ENCODE measurements at places on chromosomes 2 and 18.

DNA sequence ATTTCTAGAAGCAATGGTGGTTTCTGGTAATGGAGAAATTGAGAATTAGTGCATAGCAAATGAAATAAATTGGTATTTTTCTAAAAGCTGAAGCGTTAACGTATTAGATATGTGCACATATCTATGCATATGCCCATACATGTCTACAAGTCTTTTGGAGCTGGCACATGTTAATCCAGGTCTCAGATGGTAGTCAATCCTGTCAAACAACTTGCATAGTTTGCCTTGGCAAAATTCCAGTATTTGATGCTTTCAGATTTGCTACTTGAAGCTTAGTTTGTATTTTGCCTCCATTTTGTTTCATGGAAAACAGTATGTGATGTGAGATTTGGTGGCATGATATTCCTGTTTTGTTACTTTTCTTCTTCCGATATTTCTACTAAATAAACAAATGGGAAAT, 304.6 kb downstream of the PARD3B start:
- no peak for DNase-seq

DNA sequence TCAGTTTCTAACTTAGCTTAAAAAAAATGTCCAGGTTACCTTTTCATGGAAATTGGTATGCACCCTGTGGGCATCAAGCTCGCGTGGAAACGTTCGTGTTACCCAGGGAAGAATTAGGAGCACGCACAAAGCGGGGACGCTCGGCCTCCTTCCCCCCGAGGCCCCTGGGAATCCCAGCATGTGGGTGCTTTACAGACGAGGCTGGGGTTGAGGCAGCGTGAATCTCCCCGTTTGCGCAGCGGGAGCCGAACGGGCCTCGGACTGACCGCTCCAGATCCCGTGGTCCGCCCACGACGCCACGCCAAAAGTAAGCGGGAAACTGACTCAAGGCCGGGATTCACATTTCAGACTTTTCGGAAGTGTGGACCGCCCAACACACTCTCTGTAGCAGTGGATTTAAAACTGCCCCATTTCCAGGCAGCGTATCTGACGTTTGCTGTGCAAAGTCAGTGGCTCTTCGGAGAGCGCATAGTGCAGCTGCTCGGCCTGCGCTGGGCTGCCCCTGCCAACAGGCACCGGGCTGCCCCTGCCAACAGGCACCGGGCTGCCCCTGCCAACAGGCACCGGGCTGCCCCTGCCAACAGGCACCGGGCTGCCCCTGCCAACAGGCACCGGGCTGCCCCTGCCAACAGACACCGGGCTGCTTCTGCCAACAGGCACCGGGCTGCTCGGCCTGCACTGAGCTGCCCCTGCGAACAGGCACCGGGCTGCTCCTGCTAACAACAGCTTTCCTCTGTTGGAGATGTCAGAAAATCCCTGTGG, 49.7 kb downstream of the SH3YL1 start:
- DNase-seq, result no peak

DNA sequence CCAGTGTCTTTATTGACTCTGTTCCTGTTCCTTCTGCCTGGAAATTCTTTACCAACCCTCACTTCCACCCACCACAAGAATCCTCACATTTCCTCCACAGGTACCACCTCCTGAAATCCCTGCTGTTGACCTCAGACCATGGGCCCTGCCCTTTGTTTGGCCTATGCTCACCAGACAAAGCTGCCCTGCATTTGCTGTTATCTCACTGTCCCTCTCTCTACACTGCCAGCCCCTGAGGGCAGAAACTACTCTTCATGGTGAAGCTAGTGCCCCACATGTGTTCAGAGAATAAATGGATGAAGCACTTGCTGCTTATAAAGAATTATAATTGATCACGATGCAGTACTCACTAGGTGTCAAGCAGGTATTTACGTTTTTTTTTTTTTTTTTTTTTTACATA, 608.4 kb downstream of the TSN start:
- no peak for DNase-seq

DNA sequence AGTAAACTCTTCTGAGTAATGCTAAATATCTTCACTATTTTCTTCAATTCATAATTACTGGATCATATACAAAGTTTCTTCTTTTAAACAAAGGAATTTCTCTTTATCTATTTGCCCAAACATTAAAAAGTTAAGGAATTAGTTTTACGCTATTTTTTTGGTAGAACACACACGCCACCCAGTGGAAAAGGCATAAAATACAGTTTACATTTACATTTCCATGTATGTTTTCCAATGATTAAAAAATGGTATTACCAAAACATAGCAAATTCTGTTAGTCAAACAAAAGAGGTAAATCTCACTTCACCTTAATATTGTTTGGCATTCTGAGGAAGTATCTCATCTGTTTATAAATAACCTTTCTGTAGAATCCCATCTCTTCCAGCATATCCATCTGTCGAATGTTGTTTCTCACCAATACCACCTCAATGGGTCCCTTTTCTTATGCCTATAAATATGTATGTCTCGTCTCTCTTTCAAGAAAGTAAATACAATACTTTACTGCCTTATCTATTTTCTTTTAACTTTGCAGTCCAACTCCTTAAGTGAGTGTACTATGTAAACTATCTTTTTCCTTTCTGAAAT, 7.2 kb downstream of the BOLL start:
- no peak for DNase-seq

DNA sequence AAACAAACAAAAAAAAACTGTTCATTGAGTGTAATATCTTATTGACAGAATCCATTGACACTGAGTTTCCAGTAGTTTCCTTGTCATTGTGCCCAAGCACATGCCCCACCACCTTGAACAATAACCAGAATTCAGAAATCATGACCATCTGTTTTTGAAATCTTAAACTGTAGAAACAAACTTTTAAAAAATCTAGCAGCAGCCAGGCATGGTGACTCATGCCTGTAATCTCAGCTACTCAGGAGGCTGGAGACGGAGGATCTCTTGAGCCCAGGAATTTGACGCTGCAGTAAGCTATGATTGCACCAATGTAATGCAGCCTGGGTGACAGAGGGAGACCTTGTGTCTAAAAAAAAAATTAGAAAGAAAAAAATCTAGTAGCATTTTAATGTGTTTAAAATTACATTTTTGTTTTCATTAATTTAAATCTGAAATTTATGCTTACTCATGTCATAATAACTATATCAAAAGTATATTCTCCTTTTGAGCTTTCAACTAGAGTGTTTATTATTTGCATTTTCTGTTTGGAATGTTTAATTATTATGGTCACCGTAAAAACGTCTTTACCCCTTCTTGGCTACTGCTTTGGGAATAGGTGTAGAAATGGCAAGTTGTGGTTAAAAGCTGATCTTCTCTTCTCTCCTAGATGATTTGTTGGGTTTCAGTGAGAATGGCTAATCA, 25.2 kb upstream of the STON1 start:
- DNase-seq, result no peak

- DNase-seq, result no peak
Measured at GRCh38 chr2:20618886-20619521, 31.9 kb downstream of the HS1BP3 start.

- no peak for DNase-seq
Measured at GRCh38 chr2:157257312-157258252, at the start of gene GALNT5. TSS of gene GALNT5 (plus strand) at chr2:157257705. CDS start at chr2:157258083, 378 bp downstream.

DNA sequence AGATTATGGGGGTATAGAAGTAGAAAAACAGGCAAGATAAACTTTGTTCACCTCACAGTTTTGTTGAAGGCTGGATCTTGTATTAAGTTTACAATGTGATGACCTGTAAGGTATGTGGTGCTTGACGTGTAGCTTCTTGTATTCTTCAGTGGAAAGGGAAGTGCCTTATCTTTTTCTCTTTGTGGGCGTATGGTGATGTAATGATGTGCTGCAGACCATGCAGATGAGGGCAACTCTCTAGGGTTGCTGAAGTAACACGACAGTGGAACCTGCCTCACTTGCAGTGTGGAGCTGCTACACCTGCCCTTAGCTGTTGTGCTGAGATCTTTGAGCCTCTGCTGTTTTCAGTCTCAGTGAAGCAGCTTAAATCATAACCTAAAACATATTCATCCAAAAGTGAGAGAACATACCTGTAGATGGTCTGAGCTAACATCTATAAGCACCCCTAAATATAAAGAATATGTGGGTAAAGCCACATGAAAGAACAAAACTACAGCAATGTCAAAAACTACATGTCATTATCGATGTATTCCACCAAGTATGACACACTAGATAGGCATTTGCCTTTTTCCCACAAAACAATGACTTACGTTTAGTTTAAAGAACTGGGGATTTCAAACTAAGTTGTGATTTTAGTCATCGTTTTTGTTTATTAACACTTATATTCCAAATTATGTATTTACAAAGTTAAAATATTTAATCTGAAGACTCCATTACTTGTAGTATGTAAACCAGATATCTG, 1144.1 kb downstream of the CNTNAP5 start:
- no peak for DNase-seq

DNA sequence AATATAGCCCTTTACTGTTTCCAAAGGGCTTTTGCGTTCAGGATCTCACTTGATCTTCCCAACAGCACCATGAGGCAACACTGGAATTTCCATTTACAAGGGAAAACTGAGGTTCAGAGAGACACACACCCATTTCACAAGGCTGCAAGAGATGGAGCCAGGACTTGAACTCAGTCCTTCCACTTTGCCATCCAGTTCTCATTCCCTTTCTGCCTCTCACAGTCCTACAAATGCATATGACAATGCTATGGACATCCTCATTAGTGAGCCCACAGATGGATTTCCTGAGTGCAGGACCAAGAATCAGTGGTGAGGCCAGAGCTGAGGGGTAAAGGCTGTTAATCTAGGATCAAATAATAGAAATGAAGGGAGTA, 136.1 kb upstream of the MYCN start:
- no peak for DNase-seq

GRCh38 chr2:88100489-88100858, 27.4 kb downstream of the FABP1 start:
- no peak for DNase-seq

DNA sequence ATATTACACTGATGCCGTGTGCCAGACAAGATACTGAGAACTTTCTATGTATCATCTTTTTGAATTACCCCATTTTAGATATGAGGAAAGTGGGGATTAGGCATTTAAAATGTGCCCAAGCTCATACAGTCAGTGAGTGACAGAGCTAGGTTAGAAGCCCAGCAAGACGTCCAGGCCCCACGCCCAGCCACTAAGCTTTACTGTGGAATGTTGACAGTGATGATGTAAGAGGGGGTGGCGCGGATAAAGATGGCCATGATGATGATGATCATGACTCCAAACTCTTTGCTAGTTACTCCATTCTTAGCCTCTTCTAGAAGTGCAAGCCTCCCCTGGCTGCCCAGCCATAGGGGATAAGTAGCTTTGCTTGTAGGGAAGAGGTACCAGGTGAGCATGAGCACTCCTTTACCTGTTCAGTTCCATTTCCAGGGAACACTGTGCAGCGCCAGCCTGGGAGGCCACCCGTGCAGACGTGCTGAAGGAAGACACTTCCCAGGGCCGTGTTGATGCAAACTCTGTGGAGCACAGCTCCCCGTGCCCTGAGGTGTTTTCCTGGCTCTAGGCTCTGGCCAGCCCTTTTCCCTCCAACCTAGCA, 65.5 kb downstream of the BCL2L11 start:
- DNase-seq, result no peak

GRCh38 chr2:185279999-185280398, 458.6 kb upstream of the FSIP2 start:
- DNase-seq, result no peak

- peak; percentile 11 for DNase-seq
Measured at GRCh38 chr2:209636076-209636475, 135.6 kb upstream of the UNC80 start.

- DNase-seq, result no peak
Measured at GRCh38 chr2:214139630-214140284, 271.1 kb upstream of the VWC2L start.

DNA sequence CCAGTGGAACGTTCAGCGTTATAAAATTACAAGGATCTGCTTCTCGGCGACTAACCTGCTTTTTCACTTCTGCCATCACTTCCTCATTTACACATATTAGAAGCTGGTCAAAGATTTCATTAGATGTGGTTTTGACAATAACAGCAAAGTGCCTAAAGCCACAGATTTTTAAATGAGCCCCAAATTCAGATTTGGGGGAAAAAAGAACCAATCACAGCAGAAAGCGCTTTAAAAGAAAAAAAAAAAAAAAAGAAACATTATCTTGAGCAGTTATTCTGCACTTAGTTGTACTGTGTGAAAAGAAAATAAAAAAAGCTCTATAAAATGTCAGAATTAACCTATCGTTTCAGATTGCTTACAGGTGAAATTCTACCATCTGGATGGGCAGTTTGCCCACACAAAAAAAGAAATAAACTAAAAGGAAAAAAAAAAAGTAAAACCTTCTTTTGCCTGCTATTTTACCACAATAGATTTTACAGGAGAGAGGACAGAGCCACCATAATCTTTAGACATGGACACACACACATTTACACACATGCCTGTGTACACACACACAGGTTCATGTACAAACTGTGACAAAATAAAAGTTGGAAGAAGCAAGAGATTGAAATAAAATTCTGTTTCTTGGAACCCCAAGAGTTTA, 167.2 kb downstream of the TCF4 start:
- DNase-seq, result no peak

GRCh38 chr2:97718942-97719341, 5.6 kb downstream of the ZAP70 start:
- no peak for DNase-seq

GRCh38 chr2:102367331-102367971, 11.9 kb downstream of the IL18R1 start:
- DNase-seq, result no peak

- DNase-seq, result no peak
Measured at GRCh38 chr2:21363364-21363763, 239.6 kb downstream of the TDRD15 start.

DNA sequence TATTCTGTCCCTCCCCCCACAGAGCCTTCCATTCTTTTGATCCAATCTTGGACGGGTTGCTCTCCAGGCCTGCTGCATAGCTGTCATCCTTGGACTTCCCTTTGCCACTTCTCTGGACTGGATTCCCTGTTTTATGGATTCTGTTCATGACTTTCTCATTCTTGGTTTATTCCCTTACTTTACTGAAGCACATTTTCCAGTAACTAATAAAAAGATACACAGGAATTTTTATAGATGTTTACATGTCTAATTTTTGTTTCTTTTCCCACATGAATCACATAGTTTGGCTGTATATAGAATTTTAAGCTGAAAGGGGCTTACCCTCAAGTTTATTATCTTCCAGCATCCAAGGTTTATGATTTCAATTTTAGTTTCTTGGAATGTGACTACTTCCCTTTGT, 37.9 kb downstream of the GDF7 start:
- no peak for DNase-seq

DNA sequence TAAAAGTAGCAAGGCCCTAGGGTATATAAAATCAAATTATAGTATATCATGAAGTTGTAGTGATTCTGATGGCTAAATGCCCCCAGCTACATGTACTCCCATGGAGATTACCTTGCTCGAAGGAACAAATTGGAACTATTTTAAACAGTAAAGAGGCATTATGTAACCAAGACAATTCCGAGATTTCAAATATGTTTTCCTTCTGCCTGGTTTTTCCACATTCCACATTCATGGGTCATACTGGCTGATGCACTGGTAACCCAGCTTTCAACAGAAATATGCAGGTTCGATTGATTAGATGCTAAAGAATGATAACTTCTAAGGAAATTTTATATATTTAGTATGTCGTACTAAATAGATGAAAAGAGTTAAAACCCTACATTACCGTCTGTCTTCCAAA, 62.3 kb upstream of the MGAT4A start:
- DNase-seq, result no peak

Data from NCI-H1436 treated with DMSO at 0.1 percent for 48 hours (cell line).